ENCODE measurements at places on chromosomes 11 and 22.

- no peak for DNase-seq
Observed at GRCh38 chr22:37014835-37015586, 4.2 kb downstream of the TST start.

DNA sequence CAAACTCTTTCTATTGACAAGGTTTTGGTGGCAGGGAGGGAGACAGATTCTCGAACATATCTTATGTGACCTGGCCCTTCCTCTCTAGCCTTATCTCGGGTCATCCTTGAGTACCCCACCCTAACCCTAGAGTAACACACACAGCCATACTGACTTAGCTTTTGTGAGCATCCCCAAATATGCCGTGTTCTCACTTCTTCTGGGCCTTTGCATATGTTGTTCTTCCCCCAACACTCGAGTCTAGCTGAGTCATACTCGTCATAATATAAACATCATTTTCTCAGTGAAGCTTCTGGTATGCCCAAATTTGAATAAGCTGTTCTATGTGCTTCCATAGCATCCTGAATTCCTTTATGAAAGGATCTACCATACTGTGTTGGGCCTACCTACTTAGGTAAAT is 8.0 kb downstream of the TTC17 start:
- no peak for DNase-seq

GRCh38 chr11:11421509-11421908 is 68.5 kb upstream of the CSNK2A3 start:
- no peak for DNase-seq

GRCh38 chr11:61194169-61194671 is 9.1 kb upstream of the PGA3 start:
- no peak for DNase-seq

- DNase-seq, result no peak
Observed at GRCh38 chr11:2101171-2101675, 38.0 kb downstream of the IGF2 start.

DNA sequence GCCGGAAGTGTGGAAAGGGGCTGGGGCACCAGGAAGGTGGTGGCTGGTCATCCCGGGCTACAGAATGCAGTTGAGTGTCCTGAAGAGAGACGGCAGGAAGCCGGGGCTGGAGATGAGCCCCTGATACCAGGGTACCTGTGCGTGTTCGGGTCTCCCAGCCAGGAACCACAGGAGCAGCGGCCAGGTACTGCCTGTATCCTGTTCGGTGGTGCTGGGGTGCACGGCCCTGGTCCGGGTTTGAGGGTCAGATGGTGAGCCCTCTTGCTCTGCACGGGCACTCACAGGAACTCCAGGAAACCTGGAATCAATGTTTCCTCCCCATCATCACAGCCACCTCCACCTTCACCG is 253.1 kb upstream of the B3GAT1 start:
- DNase-seq, result no peak

DNA sequence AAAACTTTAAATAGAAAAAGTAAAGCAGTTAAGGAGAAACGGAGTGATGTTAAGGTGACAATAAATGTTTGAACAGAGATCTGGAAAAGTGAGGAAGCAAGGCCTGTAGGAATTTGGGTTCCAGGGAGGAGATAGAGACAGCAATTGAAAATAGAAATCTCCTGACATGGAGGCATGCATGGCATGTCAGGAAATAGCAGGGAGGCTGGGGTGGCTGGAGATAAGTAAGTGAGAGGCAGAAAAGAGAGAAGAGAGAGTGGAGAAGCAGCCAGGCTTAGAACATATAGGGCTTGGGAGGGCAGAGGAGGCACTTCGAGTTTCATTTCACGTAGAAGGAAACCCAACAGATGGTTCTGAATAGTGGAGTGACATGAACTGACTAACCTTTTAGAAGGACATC is 185.5 kb downstream of the LRRC4C start:
- DNase-seq, result no peak

GRCh38 chr11:102603576-102603975 is 21.6 kb downstream of the MMP20 start:
- DNase-seq, result no peak

- DNase-seq, result no peak
Observed at GRCh38 chr11:70024036-70024772, 53.9 kb upstream of the ANO1 start.

DNA sequence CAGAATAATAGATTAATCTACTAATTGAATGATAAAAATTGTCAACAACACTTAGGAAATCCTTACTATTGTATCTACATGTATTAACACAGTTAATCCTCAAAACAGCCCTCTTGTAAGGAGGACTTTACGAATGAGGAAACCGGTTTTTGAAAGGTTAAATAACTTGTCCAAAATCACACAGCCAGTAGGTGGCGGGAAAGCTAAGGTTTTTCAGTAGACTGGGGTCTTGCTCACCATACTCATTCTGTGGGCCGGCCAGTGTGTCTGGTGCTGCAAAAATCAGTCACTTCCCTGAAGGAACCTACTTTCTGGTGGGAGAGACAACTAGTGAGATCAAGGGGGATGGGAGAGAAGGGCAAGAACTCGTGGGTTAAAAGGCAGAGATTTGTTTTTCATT is 3.8 kb downstream of the DCPS start:
- no peak for DNase-seq

GRCh38 chr22:49930596-49931412 is 12.4 kb downstream of the CRELD2 start:
- DNase-seq, result no peak

DNA sequence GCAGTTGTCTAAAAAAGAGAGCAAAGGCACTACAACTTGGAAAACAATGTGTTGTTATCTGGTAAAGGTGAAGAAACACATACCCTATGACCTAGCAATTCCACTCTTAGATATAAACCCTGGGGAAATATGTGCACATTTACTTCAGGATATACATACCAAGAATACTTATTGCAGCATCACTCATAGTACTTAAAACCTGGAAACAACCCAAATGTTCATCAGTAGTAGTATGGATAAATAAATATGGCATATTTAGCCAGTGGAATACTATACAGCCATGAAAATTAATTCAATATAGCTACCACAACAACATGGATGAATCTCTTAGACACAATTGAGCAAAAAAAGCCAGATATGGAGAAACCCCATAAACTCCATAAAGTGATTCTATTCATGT is 26.1 kb upstream of the MICAL2 start:
- DNase-seq, result no peak

- no peak for DNase-seq
Observed at GRCh38 chr11:107676336-107677057, 35.4 kb downstream of the SLN start.

GRCh38 chr11:10348650-10349280 is 43.9 kb downstream of the ADM start:
- no peak for DNase-seq

- DNase-seq, result no peak
Observed at GRCh38 chr11:17543574-17544180, 539 bp downstream of the USH1C start.

- DNase-seq, result no peak
Observed at GRCh38 chr22:44523981-44524759, 26.1 kb upstream of the RTL6 start.

- DNase-seq, result no peak
Observed at GRCh38 chr11:122714004-122714403, 58.5 kb downstream of the UBASH3B start.

All from T follicular helper cell (primary cell).